ENCODE measurements at places on chromosomes 2 and 18. TPM values are rescaled to one million over a fixed set of nuclear protein-coding genes. Genes with fewer than 3 reads are reported as not detected.

DNA sequence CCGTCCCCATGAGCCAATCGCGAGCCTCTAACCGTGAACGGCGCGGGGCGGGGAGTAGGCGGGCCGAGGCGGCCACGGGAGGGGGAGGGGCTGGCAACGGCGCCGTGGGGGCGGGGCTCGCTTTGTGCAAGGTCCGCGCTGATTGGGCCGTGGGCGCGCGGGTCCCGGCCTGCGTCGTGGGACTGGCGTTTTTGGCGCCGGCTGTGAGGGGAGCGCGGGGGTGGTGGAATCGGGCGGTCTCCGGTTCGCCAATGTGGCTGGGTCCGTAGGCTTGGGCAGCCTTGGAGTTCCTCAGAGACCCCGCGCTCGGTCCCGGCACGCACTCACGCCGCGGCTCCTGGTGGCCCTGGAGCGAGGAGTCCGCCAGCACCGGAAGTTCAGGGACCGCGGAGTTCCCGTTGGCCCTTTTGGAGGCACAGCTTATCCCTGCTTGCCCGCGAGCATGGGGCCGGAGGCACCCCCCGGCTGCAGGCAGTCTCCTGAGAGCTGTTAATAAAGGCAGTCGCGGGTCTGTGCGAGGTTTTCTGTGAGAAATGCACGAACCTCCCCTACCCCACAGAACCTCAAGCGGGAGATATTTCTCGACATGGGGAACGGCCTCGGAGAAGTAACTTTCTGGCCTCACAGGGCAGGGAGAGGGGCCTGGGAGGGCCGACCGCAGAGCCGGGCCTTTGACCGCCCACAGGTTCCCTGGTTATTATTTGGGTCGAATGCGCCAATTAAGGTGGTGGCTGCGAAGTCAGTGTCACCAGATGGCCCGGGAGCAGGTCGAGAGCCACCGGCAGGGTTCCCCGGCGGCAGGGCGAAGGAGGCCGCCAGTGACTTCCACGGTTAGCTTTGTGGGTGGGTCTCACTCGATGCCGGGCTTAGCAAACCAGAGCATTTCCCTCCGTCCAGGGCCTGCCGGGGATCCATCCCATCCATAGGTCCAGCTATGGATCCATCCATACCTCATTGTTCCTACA is 574 bp upstream of the NCL start:
- peaks cover 28% of the 10 kb centered on the region for H3K4me1 ChIP-seq
- peaks cover 24% of the 10 kb centered on the region for H3K36me3 ChIP-seq
- H3K27ac ChIP-seq = peak overlapping the region; percentile 92
- H3K27me3 ChIP-seq = no peaks in the 10 kb centered on the region

GRCh38 chr2:134158295-134158694 is 95.6 kb upstream of the MGAT5 start:
- H3K27me3 ChIP-seq = no peaks in the 10 kb centered on the region
- H3K4me3 ChIP-seq = no peak overlapping the region
- no peak for DNase-seq
- H3K4me1 ChIP-seq = peaks cover 7% of the 10 kb centered on the region
- no peak overlapping the region for H3K27ac ChIP-seq
- no peaks in the 10 kb centered on the region for H3K36me3 ChIP-seq

GKN2 gene
- total RNA-seq = not detected

DNA sequence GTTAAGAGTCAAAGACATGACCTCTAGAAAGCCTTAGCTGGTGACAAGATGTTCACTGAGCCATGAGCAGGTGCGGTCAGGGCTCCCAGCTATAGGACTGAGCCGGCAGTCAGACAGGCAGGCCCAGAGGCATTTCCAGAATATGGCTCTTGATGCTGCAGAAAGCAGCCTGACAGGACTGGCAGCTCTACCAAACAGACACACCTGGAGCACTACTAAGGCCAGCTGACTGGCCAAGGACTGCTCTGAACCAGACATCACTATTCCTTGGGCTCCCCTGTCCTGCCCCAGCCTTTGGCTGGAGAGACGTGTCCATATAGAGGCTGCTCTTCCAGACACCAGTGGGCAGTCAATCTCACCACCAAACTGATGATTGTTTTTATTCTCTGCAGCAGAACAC is 98.8 kb downstream of the RIF1 start:
- H3K4me3 ChIP-seq = no peak overlapping the region
- no peak for DNase-seq
- no peaks in the 10 kb centered on the region for H3K4me1 ChIP-seq
- no peak overlapping the region for H3K27ac ChIP-seq
- no peaks in the 10 kb centered on the region for H3K27me3 ChIP-seq
- no peaks in the 10 kb centered on the region for H3K36me3 ChIP-seq

- H3K4me3 ChIP-seq = no peak overlapping the region
- no peaks in the 10 kb centered on the region for H3K36me3 ChIP-seq
- DNase-seq = no peak
- peaks cover 19% of the 10 kb centered on the region for H3K4me1 ChIP-seq
- no peaks in the 10 kb centered on the region for H3K27me3 ChIP-seq
Measured at GRCh38 chr2:26563686-26564085, 77.5 kb downstream of the CIB4 start.

HJURP gene
- 1.6 TPM for total RNA-seq

COL4A4 gene
- total RNA-seq = 34.0 TPM

DNA sequence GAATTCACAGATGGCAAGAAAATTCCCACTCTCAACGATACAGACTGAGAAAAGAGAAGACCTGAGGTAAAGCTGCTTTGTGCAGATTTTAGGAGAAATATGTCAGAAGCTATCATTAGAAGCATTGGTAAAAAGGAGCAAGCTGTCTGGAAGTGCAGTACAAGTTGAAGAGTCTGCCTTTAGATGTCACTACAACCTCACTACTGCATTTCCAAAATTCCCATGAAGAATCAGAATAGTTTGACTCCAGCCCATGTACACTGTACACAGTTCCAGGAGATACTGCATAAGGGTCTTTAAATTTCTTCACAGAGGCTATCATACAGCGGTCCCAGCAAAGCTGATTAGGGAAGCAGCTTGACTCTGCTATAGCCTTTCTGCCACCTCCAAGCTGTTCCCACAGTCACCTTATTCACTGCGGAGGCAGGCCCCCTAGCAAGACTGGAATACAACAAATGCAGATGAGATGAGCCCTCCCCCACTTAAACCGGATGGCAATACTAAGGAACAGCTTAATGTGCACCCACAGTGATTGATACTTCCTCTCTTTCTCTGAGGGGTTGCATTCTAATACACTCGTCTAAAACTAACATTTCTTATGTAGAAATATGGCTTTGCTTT is 527.4 kb downstream of the TMEM182 start:
- H3K4me3 ChIP-seq = no peak overlapping the region
- H3K36me3 ChIP-seq = no peaks in the 10 kb centered on the region
- no peak overlapping the region for H3K27ac ChIP-seq

L3MBTL4 gene
- total RNA-seq = 0.27 TPM

NTSR2 gene
- not detected for total RNA-seq

- no peaks in the 10 kb centered on the region for H3K36me3 ChIP-seq
- no peak for DNase-seq
- no peaks in the 10 kb centered on the region for H3K27me3 ChIP-seq
- no peak overlapping the region for H3K27ac ChIP-seq
Measured at GRCh38 chr2:152490686-152491455, 155.9 kb downstream of the FMNL2 start.

DNA sequence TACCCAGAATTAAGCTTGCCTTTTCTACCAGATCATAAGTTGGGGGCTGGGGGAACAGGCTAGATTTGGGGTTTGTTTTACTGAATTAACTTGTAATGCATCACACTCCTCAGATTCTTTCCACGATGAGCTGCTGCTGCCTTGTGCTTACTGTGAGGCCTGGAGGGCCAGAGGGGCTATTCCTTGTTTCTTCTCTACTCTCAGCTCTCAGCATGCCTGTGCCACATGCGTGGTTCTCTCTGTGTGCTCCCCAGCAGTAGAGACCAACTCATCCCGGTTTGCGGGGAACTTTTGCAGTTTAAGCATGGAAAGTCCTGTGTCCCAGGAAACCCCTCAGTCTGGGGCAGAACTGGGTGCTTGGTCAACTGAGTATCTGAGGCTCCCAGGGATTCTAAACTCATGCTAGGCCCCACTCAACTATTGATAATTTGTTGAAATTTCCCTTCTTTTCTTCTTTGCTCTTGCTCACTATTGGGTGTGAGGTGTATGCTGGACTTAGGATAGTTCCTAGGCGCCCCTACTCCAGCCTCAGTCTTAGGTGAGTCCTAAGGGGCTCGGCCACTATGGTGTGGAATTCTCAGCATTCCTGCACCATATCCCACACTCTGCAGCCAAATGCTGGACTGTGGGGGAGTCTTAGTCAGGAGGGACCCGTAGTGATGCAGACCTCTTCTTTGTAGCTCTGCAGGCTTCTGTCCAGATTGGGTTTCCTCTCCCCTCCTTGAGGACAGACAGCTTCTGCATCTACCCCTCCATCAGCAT is 63.1 kb downstream of the SRD5A2 start:
- H3K27me3 ChIP-seq = no peaks in the 10 kb centered on the region
- H3K4me1 ChIP-seq = no peaks in the 10 kb centered on the region
- DNase-seq = no peak
- H3K27ac ChIP-seq = no peak overlapping the region
- no peaks in the 10 kb centered on the region for H3K36me3 ChIP-seq
- H3K4me3 ChIP-seq = no peak overlapping the region

- no peaks in the 10 kb centered on the region for H3K36me3 ChIP-seq
- no peak overlapping the region for H3K27ac ChIP-seq
- no peaks in the 10 kb centered on the region for H3K27me3 ChIP-seq
- peaks cover 17% of the 10 kb centered on the region for H3K4me1 ChIP-seq
- H3K4me3 ChIP-seq = no peak overlapping the region
- no peak for DNase-seq
Measured at GRCh38 chr2:233380995-233381637, 26.8 kb downstream of the DGKD start.

FAP gene
- 21.3 TPM for total RNA-seq

GRCh38 chr2:134257965-134258683 is 4.3 kb downstream of the MGAT5 start:
- no peak overlapping the region for H3K27ac ChIP-seq
- H3K4me1 ChIP-seq = peaks cover 49% of the 10 kb centered on the region
- no peak for DNase-seq
- H3K4me3 ChIP-seq = no peak overlapping the region
- no peaks in the 10 kb centered on the region for H3K36me3 ChIP-seq
- no peaks in the 10 kb centered on the region for H3K27me3 ChIP-seq

MARCHF4 gene
- 0.14 TPM for total RNA-seq

- no peak overlapping the region for H3K27ac ChIP-seq
- no peaks in the 10 kb centered on the region for H3K27me3 ChIP-seq
- no peak overlapping the region for H3K4me3 ChIP-seq
- DNase-seq = no peak
Measured at GRCh38 chr2:164061129-164061746, 325.4 kb upstream of the FIGN start.

GRCh38 chr2:135850892-135851668 is 14.1 kb upstream of the LCT start:
- H3K27me3 ChIP-seq = no peaks in the 10 kb centered on the region
- DNase-seq = no peak
- no peaks in the 10 kb centered on the region for H3K4me1 ChIP-seq

DNA sequence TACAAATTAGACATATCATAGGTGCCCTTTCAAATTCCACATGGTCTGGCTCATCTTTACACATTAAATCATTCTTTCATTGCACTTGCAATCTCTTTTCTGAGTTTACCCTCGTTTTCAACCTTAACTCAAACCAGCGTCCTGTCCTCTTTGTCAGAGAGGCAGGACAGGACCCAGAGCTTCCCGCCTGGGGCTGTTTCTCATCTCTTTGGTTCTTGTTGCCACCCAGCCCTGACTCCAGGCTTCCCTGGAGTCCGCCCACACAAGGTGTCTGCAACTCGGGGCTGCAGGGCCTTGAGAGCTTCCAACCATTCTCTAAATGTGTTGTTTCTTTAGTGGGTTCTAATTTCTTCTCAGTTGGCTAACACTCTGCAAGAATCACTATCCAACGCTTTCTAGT is 24.4 kb downstream of the RBMS1 start:
- peaks cover 51% of the 10 kb centered on the region for H3K4me1 ChIP-seq
- no peak for DNase-seq
- H3K36me3 ChIP-seq = no peaks in the 10 kb centered on the region
- no peak overlapping the region for H3K27ac ChIP-seq
- H3K27me3 ChIP-seq = no peaks in the 10 kb centered on the region

GRCh38 chr2:26025509-26025908 is 8.4 kb upstream of the RAB10 start:
- H3K36me3 ChIP-seq = no peaks in the 10 kb centered on the region
- no peak overlapping the region for H3K27ac ChIP-seq
- no peaks in the 10 kb centered on the region for H3K4me1 ChIP-seq
- H3K4me3 ChIP-seq = no peak overlapping the region
- H3K27me3 ChIP-seq = no peaks in the 10 kb centered on the region
- DNase-seq = no peak

DNA sequence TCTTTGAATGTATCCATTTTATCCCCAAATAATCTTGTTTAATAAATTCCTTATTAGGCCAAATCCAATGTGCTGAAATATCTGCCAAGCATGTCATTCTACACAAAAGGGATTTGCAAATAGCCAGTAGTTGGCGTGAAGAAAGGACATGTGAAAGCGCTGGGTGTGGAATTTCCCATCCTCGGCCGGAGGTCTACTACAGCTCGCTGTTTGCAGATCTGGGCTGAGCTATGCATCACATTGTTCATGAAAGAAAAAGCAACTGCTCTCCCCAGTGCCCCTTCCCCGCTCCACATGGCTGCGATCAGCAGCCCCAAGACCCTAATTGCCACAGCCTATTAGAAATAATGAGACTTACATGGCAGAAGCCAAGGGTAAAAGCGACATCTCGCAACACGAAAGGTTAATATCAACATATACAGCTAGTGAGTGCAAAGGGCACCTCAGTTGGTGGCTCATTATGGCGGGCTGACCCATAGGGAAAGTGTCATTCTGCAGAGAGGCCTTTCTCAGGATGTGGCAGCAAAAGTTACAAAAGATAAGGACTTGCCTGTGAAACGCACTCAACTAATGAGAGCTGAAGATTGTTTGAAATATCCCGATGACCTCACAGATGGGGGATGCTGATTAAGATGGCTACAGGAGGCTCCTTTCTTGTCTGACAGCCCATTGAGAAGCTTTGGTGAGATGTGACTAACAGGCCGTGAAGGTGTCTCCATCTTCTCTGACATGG is 126.9 kb upstream of the CYP1B1 start:
- no peaks in the 10 kb centered on the region for H3K36me3 ChIP-seq
- no peaks in the 10 kb centered on the region for H3K27me3 ChIP-seq
- no peak overlapping the region for H3K4me3 ChIP-seq
- DNase-seq = no peak
- no peaks in the 10 kb centered on the region for H3K4me1 ChIP-seq

DNA sequence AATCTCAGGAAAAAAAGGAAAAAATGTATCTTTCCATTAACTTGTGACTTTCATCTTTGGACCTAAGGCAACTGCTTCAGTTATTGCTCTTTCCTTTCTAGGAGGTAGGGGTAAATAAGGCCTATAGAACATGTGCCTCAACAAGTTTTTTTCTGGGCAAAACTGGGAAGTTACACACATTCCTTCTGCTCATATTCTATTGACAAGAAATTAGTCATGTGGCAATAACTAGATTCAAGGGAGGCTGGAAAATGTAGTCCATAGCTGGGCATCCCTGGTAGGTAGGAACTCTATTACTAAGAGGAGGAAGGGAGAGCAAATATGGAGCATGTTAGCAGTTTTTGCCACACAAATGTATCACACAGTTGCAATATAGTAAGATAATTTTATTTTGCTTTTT is 37.7 kb upstream of the NEMP2 start:
- H3K4me1 ChIP-seq = no peaks in the 10 kb centered on the region
- H3K36me3 ChIP-seq = no peaks in the 10 kb centered on the region
- H3K4me3 ChIP-seq = no peak overlapping the region
- H3K27me3 ChIP-seq = no peaks in the 10 kb centered on the region
- no peak for DNase-seq

GRCh38 chr2:89780318-89780717 is 1088.8 kb downstream of the RPIA start:
- no peaks in the 10 kb centered on the region for H3K4me1 ChIP-seq
- no peaks in the 10 kb centered on the region for H3K36me3 ChIP-seq
- no peak overlapping the region for H3K4me3 ChIP-seq
- no peaks in the 10 kb centered on the region for H3K27me3 ChIP-seq
- DNase-seq = no peak
- H3K27ac ChIP-seq = no peak overlapping the region

Measured in thoracic aorta (tissue), 2 donors.